ENCODE measurements at places on chromosomes 7 and 10.

DNA sequence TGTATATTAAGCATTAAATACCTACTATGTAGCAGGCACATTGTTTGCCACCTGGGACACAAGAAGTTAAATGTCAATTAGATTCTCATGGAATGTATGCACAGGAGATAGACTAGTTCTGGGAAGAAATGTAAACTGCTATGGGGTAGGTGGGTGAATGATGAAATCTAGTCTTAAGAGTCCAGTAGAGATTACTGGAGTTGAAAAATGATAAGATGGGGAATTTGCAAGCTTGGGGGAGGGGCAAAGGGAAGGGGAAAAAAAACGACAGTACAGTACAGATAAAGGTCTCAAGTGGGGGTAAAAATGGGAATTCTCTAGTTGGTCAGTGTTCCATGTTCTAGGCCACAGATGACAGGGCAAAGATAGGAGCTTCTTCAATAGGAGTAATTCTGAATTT, 94.4 kb downstream of the ATE1 start:
- no peak for DNase-seq

GRCh38 chr10:55449981-55450380, 649.0 kb upstream of the PCDH15 start:
- no peak for DNase-seq

GRCh38 chr7:155340071-155340531, 42.4 kb downstream of the INSIG1 start:
- DNase-seq: no peak

DNA sequence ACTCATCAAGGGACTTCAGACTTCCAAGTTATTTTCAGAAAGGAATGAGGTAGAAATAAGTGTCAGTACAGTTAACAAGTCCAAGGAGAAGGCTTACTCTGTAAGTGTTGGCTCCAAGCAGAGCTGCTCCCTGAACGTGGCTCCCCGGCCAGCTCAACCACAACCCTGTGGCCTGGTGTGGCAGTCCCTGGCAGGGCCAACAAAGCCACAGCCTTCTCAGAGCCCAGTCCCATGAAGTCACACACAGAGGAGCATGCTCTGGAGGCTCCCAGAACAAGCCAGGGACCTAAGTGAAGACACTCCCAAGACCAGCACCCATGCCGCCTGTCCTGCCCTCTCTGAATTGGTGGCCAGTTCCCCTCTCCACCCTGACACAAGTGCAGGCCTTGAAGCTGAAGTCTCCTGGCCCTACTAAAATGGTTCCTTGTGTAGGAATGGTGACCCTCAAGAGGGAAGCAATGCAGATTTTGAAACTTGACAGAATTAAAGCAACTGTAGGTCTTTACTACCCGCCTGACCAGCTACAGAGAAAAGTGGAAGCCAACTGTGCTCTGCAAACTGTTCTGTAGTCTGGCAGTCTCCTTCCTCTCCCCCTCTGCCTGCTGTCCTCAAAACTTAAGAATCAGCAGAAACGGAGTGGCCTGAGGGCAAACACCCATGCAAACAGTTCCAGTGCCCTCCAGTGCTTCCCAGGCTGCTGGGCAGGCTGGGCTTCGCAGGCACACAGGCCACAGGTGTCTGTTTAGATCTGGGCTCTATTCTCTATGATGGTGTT, 51.1 kb downstream of the NOD1 start:
- peak; percentile 34 for DNase-seq

DNA sequence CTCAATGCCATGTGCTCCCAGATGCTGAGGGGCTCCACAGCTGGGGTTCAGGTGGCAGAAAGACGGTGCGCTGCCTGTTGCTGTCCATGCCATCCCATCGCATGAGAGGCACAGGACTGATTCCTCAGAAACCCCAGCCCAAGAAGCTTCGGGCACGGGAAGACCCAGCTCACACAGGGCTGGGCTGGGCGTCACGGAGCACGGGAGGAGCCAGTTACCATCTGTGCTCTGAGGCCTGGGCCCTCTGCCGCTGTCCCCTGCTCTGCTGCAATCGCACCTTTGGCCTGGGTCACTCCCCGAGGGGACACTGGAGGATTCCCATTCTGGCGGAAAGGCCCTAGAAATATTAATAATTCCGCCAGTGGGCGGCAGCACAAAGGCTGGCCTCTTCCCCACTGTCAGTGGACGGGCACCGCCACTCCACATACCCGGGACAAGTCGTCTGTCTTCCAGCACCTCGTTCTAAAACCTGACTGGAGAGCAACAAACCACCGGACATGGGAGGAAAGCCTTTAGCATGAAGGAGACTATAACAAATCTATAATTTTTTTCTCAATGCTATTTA, 92.1 kb downstream of the PIP4K2A start:
- no peak for DNase-seq

GRCh38 chr7:111753968-111754367, 191.7 kb upstream of the IMMP2L start:
- DNase-seq: no peak

- no peak for DNase-seq
These were observed 15.1 kb downstream of the PRSS2 start for GRCh38 chr7:142785841-142786250.

DNA sequence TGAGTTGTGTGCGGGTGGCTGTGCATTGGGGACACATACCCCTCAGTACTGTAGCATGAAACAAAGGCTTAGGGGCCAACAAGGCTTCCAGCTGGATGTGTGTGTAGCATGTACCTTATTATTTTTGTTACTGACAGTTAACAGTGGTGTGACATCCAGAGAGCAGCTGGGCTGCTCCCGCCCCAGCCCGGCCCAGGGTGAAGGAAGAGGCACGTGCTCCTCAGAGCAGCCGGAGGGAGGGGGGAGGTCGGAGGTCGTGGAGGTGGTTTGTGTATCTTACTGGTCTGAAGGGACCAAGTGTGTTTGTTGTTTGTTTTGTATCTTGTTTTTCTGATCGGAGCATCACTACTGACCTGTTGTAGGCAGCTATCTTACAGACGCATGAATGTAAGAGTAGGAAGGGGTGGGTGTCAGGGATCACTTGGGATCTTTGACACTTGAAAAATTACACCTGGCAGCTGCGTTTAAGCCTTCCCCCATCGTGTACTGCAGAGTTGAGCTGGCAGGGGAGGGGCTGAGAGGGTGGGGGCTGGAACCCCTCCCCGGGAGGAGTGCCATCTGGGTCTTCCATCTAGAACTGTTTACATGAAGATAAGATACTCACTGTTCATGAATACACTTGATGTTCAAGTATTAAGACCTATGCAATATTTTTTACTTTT, 1.8 kb downstream of the DDIT4 start:
- DNase-seq: no peak

DNA sequence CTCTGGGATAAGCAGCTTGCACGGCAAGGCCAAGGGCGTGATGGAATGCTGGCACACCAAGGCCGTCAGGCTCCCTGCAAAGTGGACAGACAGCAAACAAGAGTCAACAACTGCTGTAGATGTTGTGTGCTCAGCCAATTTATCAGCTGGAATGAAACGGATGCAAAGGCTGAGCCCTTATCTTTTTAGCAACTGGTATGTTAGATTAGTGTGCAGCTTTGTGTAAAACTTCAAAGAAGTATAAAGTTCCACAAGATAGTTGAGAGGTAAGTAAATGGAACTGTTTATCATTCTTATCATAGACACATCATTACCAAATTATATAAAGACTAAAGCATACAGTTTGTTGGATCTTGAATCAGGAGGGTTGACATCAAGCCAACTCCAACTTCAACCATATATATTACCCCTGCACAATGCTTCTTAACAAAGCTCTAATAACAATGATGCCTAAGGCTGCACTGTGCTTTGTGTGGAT, 289.0 kb downstream of the TNS3 start:
- DNase-seq: no peak

DNA sequence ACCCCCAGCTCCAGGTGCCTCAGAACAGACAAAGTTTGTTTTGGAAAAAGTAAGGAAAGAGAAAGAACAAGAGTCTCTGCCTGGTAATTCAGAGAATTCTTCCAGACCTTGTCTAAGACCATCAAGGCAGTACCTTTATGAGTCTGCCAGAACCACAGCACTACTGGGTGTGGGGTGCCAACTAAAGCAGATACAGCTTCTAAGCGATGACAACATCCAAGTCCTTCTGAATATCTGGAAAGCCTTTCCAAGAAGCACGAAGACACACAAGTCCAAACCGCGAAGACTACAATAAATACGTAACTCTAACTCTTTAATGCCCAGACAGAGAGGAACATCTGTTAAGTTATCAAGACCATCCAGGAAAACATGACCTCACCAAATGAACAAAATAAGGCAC, 94.3 kb downstream of the SIRT1 start:
- DNase-seq: no peak

DNA sequence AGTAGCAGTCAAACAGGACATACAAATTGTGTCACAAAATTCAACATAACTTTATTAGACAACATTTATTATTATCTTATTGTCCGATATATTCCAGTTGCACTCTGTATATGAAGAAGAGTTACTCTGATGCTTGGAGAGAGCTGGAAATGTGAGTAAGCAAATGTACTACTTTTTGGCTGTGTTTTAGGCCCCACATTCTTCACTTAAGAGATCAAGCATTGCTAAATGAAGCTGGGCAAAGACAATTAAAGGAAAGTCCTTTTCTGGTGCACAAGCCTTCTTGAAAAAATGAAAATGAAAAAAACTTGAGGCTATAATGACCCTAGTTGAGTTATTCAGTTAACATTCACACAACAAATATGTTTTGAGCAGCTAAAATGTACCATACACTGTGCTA, 26.1 kb downstream of the MYPN start:
- DNase-seq: no peak

DNA sequence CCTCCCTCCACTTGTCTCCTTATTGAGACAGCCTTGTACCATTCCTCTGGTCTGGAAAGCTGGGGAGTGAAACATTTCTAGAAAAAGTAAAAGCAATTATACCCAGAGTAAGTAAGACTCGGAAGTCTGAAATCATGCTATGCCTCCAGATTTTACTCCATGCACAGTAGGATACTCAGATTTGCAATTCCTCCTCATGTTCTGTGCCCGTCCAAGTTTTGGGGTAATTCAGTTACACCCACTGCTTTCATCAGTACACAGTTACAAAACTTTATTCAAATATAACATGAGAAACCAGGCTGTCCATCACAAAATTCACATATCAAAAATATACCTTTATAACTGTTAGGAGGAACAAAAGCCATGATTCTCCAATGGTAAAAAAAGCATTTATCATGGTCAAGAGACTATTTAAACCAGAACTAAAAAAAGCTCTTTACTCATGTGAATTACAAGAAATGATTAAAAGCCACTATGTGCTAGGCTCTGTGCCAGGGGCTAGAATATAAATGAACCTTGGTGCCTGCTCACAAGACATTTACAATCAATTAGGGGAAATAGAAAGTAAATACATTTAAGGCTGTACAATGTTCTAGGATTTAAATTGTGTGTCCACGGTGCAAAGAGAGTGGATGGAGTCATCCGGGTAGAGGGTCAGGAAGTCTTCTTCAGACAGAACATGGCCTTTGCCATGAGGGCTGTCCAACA, 320.2 kb downstream of the ELMO1 start:
- DNase-seq: no peak

DNA sequence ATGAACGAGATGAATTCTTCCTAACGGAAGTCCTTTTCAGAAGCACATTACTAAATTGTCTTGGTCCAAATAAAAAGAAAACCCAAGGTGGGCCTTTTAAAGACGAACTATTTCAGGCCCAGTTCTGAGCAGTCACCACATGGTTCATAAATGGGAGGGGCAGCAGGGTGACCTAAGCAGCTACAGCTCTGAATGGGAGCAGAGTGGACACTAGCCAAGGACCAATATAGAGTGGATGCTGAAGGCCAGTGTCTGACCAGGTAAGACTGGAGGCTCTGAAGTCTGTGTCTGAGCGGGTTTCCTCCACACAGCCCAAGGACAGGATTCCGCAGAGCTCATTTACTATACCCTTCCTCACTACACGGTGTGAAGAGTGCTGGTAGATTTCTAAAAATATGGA, 159.1 kb downstream of the TMEM26 start:
- DNase-seq: no peak

GRCh38 chr7:37765872-37766525, 82.4 kb upstream of the NME8 start:
- DNase-seq: peak; percentile 96

DNA sequence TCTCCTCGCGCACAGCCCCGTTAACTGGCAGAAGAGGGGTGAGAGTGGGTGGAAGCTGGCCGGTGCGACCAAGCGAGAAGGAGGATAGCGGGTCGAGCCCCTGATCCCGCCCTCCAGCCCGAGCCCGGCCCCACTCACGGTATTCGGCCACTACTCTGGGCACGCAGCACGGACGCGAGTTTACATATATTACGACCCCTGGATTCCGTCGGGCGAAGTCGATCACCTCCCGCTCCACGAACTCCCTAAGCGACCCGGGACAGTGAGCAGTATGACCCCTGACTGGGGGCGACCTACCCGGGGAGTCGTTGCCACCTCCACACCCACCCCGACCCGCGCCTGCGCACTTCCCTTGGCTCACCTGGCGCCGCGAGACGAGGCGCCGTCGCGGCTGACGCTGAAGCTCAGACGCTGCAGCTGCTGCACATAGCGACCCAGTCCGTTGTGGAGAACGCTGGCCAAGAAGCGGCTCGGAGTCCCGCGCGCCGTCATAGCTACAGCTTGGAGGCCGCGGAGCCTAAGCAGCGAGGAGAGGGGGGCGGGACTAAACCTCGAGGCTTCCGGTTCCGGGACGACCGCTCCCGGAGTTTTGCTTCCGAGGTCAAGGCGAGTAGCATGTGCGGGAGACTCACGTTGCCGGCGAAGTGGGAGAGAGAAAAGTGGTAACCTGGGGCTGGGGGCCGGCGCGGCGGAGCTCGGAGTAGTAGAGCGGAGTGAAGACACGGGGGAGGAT, at the start of the genes MRPL43 and TWNK:
MRPL43 (minus strand) TSS at position 546 of the 733 bp plus-strand sequence; CDS start at position 492, 54 bp downstream.
TWNK (plus strand) TSS at position 592 of the 733 bp plus-strand sequence. CDS start 668 bp downstream, outside the sequence.
- peak; percentile 81 for DNase-seq

DNA sequence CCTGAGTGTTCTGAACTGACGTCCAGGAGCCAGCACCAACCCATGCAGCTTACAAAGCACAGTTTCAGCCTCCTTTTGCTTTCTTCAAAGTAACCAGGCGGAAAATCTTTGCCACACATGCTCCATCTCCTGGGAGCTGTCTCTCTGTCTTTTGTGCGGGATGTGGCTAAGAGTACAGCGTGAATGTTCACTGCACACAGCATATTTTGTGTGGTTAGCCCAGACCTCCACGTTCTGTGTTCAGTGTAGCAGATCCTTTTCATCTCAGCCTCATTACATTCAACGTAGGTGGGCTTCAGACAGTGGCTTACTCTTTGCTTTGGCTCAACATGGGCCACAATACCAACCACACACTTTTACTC, 200.8 kb downstream of the TNS3 start:
- DNase-seq: no peak

DNA sequence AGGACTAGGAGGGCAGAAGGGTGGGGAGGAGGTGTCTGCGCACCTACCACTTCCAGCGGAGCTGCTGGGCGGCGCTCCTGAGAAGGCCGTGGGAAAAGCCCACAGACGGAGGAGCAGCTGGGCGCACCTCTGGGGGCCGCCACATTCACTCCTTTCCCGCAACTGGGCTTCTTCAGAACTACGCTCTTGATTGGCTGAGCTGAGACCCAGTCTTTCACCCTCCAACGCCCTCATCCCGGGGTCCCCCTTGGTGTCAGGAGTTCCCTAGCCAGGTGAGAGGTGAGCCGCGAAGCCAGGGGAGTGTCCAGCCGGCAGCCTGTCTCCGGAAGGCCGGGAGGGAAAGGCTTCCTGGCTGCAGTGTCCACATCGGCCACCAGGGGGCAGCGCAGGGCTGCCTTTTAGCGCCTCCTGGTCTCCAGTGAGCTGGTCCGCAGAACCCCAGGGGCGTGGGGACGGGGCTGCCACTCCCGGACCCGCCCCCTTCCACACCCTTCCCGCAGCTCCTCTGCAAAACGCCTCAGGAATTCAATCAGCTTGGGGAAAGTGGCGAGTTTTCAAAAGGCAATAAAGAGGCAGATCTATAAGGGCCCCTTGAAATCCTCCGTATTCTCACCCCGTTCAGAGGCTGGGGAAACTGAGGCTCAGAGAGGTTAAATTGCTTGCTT, 98.8 kb downstream of the CHST15 start:
- DNase-seq: peak; percentile 74

GRCh38 chr7:110010359-110010758, 1080.6 kb upstream of the LRRN3 start:
- no peak for DNase-seq
